Stimulated activated CD4-positive, alpha-beta T cell treated with anti-CD3 and anti-CD28 coated beads, Interleukin-12 subunit alpha, Interleukin-12 subunit beta, amount 100 ng/mL, for 48 hours (primary cell): ENCODE measurements at places on chromosomes 16 and 17.

DNA sequence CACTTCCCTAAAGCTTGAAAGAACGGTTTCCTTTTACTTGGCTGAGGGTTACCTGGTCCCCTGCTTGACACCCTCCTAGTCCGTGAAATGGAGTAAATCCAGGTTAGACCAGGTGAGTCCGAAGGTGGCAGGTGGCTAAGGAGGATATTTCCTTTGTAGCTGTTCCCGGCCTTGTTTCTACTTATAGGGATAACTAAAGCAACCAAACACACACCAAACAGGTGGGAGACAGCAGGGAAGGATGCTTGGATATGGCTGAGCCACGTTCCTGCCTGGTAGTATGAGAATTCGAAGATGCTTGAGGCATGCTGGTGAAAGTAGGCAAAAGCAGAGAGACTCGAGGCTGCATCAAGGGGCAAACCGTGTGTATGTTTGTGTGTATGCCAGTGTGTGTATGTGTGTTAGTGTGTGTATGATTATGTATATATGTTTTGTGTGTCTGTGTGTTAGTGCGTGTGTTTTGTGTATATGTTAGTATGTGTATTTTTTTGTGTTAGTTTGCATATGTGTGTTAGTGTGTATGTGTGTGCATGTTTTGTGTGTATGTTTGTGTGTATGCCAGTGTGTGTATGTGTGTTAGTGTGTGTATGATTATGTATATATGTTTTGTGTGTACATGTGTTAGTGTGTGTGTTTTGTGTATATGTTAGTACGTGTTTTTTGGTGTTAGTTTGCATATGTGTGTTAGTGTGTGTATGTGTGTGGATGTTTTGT lies 28.9 kb downstream of the RBFOX1 start:
- no peak for DNase-seq

- peak; percentile 23 for DNase-seq
These were observed 45.9 kb downstream of the SLC6A2 start for GRCh38 chr16:55701442-55702319.

- DNase-seq: peak; percentile 66
These were observed 40.9 kb downstream of the RFFL start for GRCh38 chr17:35022536-35023063.

DNA sequence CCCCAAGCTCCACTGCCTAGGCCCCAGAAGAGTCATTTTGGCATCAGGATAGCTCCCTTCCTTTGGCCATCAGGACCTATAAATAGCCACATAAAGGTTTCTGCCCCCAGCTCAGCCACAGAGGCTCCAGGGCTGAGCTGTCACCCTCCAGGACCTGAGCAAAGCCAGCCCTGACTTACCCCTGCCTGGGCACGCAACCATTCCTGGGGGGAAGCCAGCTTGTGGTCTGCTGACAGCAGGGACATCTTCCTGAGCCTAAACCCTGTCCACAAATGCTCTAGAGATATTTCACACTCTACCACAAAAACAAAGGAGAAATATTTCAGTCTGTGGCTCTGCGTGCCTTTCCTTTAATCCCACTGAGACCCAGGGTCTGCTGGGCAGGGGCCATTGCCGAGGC lies 123.7 kb upstream of the CCL2 start:
- no peak for DNase-seq

GRCh38 chr17:66576473-66576872 lies 258.4 kb upstream of the CACNG5 start:
- DNase-seq: no peak

DNA sequence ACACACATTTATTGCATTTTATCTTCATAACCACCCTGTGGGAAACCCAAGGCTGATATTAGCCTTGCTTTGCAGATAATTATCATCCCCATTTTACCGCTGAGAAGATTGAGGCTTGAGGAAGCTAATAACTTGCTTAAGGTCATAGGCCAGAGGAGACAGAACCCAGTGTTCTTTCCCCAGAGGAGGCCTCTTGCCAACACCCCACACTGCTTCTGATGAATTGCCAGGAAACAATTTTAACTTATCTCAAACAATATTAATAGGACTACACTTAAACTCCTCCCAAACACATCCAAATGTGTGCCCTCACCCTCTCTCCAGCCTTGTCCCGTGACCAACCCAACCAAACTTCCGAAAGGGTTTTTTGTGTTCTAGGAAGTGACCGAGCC lies 2.1 kb upstream of the SPG7 start:
- DNase-seq: no peak

GRCh38 chr16:5066511-5066910 lies 755 bp upstream of the C16orf89 start:
- DNase-seq: no peak

- DNase-seq: no peak
These were observed 5.2 kb upstream of the TOB1 start for GRCh38 chr17:50871364-50871763.

GRCh38 chr16:84686707-84687298 lies 13.0 kb upstream of the USP10 start:
- DNase-seq: no peak

DNA sequence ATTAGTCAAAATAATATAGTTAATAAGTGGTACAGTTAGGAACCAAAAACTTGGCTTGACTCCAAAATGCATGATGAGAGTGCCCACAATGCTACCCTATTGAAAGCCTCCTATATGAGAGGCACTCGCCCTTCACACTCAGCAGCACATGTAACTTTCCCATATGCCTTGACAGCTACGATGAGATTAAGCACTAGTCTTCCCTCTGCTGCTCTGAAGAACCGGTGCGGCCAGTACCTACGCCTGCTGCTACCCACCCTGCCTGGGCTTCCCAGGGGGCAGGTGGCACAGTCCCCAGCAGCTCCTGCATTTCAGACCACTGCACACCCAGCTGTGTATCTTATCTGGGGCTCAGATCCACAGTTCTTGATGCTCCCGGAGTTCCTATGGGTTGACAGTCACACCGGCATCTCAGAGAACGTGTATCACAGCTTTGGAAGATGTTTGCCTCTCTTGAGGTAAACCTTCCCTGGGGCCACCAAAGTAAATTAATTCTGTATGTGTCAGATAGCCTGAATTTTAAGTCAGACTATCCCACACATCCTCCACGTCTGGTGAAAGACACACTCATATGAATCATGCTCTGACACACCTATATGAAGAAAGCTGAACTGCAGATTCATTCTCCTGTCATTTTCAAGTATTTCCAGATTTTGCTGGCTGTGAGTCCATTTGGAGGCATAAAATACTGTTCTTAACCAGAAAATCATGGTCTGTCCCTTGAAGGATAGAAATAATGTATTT lies 77.8 kb downstream of the MYH10 start:
- no peak for DNase-seq

- no peak for DNase-seq
These were observed 187.5 kb downstream of the IRF8 start for GRCh38 chr16:86086471-86086870.

DNA sequence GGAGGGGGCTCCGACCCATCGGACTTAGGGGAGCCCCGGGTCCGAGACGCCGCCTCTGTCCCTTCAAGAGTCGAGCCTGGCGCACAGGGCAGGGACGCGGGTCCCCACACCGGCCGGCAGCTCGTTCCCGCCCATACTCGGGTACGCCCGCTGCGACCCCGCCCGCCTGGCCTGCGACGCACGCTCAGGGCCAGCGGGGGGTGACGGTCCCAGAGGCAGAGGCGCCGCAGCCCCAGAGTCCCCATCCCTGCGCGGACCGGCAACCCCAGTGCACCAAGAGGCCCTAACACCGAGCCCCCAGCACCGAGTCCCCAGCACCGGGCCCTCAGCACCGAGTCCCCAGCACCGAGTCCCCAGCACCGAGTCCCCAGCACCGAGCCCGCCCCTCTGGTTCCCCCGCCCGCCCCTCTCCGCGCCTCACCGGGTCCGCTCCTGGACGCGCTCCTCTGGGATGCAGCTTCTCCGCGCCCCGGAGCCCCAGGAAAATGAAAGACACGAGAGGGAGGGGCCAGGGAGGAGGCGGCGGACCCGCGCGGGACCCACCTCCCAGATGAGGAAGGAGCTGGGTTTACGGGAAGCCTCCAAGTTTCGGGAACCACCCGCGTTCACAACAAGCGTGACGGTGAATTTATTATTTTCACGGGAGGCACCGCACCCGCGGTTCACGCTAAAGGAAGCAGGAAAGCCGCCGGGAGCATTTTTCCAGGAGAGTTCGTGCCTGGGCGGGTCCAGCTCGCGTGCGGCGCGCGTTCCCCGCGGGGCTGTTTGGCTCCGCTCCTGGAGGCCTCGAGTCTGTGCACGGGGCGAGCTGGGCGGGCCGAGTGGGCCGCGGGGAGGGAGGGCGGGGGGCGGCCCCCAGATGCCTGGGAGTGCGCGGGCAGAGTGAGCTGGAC lies at the start of gene SECTM1:
TSS of gene SECTM1 (minus strand) at position 488 of the 893 bp plus-strand sequence. CDS start 6,526 bp downstream, outside the sequence.
- DNase-seq: no peak

DNA sequence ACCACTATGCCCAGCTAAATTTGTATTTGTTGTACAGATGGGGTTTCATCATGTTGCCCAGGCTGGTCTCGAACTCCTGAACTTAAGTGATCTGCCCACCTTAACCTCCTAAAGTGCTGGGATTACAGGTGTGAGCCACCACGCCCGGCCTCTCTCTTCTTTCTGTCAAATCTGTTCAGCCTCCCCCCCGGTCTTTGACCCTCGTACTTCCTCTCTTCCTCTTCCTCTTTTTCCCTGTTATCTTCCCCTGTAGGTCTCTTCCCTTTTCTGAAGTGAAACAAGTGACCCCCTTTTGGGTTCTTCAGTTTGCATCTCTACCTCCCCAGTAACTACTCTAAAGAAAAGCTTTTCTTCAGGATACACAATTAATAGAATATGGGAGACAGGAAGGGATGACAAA lies 31.7 kb upstream of the DHX40 start:
- no peak for DNase-seq

DNA sequence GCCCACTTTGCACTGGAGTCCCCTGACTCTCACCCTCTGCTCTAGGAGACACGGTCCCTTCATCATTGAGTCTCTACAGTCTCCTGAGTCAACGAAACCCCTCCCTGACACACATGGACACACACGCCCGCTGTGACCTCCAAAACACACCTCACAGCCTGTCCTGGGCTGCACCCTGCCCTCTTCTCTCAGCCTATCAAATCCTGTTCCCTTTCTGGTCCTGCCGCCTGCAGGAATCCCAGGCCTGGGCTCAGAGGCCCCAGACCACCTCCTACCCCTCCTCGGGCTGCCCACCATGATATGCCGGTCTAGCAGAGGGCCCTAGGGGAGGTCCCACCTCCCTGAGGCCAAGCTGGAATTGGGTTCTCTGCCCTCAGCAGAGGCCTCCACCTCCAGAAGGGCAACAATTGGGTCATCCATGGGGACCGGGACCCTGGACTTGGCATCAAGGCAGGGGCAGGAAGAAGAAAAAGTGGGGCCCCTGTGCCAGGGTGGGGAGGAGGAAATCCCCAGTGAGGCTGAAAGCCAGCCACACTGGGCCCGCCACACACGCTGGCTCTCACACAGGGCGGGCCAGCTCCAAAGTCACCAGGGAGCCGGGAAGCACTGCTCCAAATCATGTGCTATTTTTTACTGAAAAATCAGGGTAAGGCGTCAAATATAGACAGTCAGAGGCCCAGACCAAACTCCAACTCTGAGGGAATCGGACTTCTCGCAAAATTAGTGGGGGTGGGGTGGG lies 3.4 kb downstream of the PPP1R9B start:
- DNase-seq: no peak

- DNase-seq: no peak
These were observed 53.1 kb downstream of the TEX2 start for GRCh38 chr17:64209983-64210382.

DNA sequence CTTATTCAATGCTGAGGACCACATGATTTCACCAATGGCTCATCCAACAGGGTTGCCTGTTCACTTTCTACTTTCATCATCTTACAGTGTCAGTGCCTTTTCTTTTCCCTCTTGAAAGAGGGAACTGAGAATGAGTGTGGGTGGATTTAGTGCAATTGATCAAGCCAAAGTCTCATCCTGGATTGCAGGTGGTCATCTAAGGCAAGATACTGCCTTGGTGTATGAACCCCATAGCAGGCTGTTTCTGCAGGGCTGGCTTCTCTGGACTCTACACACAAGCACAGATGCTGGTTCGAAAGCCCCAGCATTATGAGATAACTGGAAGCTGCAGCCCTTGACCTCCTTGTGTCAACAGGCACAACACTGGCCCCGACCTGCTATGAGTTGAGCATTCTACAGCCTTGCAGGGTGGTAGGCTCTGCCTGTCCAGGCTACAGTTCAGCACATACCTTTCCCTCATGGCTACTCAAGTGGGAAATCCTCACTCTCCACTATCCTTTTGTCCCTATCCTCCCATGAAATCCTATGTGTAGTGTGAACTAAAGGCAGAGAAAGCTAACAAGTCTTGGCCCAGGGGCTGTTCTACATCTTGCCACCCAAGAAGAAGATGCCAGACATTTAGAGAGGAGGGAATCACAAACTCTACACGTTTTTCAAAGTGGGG lies 358.7 kb downstream of the SLC39A11 start:
- no peak for DNase-seq

DNA sequence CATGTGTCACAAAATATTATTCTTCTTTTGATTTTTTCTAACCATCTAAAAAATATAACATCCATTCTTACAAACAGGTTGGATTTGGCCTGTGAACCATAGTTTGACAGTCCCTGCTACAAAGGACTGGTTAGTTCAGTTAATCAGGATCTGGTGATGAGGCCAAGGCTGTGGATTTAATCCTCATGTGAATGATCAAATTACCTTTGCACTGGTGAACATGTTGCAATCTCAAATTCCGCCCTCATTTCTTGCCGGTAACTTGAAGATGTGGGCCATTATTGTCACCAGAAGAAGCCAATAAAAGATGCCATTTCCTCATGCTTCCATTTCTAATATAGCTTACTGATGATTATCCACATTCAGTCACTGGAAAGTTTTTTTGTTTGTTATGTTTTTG lies 35.3 kb upstream of the YPEL2 start:
- DNase-seq: no peak

DNA sequence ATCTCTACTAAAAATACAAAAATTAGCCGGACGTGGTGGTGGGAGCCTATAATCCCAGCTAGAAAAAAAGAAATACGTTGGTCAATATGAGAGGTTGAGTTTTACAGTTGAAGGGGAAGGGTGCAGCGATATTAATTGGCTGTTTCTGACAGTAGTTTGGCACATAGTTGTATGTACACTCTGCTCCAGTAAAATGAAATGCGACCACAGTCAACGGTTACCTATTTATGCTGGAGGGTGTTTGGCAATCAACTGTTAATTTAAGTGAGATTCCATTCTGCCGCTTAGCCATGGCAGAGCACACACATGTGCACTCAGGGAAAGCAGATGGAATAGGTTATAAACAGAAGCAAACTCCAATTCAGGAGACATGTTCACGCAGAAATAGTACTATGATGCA lies 9.3 kb upstream of the ZNF594 start:
- no peak for DNase-seq

DNA sequence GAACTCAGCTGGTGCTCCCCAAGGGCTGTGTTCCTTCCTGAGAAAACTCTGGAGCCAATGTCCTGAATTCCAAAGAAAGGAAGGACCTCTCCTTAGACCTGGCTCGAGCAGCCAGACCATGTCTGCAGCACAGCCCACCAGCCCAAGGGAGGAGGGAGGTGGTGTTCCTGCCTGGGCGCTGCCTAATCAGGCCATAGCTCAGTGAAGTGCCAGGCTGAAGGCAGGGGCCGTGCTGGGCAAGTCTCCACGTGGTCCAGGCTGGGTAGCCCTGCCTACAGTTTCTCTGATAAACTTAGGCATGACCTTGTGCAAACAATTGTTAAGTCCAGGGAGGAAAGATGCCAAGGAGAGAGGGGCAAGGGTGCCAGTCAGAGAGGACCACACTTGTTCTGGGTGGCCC lies 76.8 kb downstream of the MPRIP start:
- DNase-seq: no peak

- DNase-seq: no peak
These were observed 6.7 kb downstream of the IFI35 start for GRCh38 chr17:43013296-43013695.
